ENCODE measurements at places on chromosomes 4 and X.
A peak's percentile ranks its signal among the peaks of the same experiment; 100 is the strongest.

DNA sequence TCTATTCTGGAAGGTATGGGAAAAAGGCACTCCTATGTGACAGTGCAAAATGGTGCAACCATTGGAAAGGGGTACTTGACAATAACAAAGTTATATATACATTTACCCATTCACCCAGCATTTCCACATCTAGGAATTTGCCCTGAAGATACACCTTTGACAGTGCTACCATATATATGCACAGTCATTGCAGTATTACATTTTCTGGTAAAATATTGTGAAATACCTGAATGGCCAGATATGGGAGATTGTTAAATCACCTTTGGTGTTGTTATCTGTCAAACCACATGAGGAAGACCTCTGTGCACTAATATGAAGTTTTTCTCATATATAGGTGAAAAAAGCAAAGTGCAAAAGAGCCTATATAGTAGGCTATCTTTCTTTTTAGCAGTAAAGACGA is 53.5 kb downstream of the SMAD1 start:
- DNase-seq: no peak

GRCh38 chr4:1155314-1155713 is 17.1 kb downstream of the SPON2 start:
- no peak for DNase-seq

DNA sequence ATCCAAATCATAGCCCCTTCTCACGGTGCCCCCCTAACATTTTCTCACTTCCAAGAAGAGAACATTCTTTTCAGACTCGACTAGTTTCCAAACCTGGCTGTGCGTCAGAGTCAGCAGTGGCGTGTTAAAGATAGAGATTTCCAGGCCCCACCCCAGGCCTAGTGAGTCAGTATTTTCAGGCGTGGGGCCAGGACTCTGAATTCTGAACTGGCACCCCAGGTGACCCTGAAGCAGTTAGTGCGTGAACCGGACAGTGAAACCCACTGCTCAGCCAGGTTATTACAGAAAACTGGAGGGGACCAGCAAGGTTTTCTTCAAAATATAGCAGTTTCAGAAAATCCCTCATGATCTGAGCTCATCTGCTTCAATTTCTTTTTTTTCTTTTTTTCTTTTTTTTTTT is 35.0 kb upstream of the BCOR start:
- no peak for DNase-seq

DNA sequence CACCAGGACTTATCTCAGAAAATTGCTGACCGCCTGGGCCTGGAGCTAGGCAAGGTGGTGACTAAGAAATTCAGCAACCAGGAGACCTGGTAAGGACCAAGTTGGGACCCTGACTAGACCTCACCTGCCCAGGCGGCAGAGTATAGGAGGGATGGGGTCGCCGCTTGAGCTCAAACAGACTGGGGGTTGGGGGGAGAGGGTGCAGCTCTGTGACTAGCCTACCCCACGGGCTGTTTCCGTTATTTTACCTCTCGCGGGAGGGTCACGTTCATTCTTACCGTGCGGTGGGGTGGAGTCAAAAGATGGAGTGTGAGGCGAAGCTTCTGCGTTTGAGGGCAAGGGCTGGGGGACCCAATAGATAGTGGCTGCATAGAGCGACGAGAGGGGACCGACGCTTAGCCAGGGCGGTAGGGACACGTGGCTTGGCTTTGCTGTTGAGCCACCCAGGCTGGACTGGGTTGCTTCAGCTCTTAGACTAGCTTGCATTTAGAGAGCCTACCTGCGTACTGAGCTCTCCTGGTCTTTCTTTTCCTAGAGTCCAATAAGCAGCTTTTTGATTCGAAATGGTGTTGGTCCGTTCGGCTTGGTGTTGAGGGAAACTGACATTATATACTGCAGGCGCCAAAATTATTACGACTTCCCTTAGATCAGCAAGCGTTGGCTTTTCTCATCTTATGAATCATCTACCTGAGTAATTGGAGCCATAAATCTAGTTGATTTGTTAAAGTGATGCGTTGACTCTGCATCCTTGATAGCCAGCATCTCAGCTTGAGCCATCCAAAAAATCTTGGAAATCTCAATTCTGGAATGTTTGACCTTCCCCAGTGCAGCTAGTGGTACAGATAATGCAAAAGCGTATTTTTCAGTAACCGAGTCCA is 591 bp downstream of the PRPS1 start:
- DNase-seq: peak; percentile 7

DNA sequence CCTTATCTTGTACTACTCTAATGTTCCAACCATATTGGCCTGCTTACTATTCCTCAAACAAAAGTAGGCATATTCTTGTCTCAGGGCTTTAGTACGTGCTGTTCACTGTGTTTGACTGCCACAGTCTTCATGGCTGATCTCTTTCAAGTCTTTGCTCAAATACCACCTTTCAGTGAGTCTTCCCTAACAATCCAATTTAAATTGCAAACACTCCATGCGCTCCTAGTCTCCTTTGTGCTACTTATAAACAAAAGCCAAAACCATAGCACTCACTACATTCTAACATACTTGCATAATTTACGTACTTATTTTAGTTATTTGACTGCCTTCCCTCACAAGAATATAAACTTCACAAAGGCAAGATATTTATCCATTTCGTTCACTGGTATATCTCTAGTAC is 1.7 kb upstream of the ART3 start:
- no peak for DNase-seq

GRCh38 chrX:103310555-103311398 is at the start of gene BEX2:
TSS of gene BEX2 (minus strand) at chrX:103310990. CDS start at chrX:103309976, 1,014 bp downstream.
- DNase-seq: peak; percentile 49

- DNase-seq: peak; percentile 88
Measured at GRCh38 chr4:56786955-56787354, 34.5 kb downstream of the SPINK2 start.

DNA sequence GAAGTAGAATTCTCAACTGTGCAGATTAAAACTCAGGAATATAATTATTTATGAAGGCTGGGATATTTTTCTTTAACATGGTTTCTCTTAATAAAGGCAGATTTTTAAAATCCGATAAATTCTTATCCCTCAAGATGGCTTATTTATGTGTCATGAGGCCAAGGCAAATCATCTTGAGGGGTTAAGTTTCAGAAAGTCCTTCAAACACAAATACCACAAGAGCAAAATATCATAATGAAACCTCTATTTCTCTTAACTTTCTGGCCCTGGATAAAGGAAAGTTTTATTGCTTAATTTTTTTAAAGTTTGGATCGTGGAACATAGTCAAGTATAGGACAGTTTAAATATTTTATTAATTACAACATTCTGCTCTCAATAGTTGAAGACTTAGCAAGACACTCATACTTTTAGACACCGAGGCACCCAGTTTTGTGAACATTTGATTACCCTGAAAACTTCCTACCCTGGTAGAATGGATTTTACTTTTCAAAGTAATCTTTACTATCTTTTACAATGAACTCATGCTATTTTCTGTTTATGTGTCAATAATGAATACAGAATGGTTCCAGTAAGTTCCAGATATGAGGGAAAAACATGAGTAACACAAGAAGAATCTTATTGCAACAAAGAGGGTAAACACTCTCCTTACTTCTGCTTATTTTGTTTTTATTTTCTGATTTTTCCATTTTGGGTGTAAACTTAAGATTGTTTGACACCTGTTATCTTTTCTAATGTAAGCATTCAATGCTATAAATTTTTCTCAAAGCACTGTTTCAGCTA is 200.7 kb upstream of the IL15 start:
- no peak for DNase-seq

DNA sequence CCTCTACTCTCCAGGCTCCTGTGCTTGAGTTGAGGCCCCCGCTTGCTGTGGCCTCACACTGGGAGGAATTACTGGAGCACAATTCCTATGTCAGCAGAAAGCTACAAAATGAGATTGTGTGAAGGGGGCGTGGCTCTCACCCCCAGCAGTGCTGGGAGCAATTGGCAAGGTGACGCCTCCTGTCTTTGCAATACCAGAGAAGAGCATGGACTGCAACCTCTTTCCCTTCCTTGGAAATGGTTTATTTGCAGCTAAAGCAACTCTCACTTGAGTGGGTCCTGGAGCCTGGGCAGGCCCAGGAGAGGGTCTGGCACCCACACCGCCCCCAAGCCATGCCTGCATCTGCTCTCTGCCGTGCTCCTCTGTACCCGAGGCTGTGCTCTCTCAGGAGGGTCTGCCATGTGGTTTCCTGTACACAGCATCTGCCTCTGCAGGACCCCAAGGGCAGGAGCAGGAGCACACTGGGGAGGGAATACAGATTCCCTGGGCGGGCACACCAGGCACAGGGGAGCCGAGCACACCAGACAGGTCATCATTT is 32.9 kb upstream of the HGFAC start:
- DNase-seq: no peak

DNA sequence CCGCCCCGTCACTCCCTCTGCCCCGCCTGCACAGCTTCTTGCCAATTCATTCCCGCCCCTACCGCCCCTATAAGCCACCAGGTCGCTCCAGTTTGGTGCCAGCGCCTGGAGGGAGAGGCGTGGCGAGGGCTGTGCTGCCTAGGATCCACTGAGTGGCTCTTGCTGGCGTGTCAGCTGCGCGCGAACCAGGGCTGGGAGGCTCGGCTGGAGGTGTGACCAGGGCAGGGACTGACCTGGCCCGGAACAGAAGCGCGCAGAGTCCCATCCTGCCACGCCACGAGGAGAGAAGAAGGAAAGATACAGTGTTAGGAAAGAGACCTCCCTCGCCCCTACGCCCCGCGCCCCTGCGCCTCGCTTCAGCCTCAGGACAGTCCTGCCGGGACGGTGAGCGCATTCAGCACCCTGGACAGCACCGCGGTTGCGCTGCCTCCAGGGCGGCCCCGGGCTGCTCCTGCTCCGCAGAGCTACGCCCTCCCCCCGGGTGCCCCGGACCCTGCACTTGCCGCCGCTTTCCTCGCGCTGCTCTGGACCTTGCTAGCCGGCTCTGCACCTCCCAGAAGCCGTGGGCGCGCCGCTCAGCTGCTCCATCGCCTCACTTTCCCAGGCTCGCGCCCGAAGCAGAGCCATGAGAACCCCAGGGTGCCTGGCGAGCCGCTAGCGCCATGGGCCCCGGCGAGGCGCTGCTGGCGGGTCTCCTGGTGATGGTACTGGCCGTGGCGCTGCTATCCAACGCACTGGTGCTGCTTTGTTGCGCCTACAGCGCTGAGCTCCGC is at the start of gene GPR78:
Gene GPR78 (plus strand): TSS at position 72 of the 773 bp plus-strand sequence. CDS start 591 bp downstream, at position 663.
- DNase-seq: peak; percentile 78

DNA sequence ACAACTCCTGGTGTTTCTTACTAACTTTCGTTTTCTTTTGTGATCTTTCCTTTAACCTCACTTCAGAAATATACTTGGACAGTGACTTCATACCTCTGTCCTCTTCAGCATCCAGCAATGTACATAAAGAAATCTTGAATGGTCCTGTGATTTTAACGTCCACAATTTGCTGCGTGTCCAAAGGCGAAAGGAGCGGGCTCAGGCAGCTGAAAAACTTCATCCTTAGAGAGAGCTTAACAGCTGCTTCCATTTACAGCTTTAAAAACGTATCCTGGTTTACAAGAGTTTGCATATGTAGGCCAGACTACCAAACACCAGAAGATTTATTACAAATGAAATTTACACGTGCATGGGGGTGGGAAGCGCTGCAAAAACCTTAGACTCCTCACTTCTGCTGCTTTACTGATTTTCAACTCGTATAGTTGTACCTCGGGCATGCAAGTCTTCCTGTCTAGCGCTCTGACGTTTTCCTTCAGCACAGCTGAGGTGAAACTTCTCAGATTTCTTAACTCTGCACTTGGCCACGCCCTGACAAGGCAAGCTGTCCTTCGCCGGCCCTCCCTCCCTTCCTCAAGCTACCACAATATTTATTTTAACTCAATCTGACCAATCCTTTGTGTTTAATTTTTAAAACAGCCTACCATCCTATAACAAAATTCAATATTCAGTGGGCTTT is 406.4 kb downstream of the FAM47A start:
- peak; percentile 35 for DNase-seq

DNA sequence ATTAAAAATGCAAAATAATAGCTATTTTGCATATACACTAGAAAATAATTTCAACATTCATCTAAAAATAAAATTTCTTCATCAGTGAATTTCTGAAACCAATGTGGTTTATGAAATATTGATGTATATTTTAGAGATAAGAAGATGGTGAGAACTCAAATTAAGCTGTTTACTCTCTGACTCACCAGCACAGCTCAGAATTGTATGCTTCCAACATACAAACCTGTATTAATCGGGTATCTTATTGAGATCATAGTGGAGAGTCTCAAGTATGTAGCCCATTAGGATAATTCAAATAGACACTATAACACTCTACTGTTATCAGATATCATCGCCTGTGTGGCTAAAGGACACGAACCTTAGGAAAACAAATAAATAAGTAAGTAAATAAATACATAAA is 899.5 kb upstream of the INTU start:
- DNase-seq: no peak

- no peak for DNase-seq
Measured at GRCh38 chr4:51840781-51841180, 2.2 kb upstream of the DCUN1D4 start.

DNA sequence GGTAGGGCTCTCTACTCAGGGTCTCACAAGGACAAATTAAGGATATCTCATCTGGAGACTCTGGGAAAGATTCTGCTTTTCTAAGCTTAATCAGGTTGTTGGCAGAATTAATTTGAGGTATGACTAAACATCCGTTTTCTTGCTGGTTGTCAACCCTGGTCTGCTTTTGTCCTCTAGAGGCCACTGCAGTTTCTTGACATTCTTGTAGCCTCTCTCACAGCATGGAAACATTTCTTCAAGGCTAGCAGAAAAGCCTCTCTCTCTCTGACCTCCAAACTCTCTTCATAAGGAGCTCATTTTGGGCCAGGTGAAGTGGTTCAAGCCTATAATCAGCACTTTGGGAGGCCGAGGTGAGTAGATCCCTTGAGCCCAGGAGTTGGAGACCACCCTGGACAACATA is 749.5 kb upstream of the PCDH7 start:
- DNase-seq: no peak

DNA sequence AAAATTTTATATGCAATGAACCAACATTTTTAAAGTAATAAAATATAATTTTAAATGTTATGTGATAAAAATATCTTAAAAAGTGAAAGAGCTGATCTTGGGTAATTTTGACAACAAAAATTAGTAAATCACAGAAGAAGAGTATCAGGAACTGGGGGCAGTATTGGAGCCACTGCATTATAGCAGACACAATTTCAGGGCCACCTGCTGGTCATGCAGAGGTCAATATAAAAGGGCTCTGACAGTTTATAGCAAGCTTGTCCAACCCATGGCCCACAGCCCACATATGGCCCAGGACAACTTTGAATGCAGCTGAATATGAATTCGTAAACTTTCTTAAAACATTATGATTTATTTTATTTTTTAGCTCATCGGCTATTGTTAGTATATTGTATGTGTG is 13.0 kb upstream of the LEF1 start:
- no peak for DNase-seq

DNA sequence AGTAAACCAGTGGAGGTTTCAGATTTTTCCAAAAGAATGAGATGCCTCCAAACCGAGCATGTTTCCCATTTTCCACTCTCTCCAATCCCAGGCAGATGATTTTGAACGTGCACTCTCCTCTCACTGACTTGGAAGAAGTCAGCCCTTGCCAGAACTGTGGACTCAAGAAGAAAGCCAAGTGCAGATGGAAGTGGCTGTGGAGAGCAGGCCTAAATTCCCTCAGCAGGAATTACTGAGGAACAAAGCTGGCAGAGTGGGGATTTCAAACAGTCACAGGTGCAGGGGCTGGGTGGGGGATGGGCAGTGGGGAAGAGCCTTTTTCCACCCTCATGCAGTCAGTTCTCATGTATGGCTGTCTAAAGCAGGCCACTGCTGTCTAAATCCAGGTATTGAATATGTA is 83.5 kb upstream of the PLAC1 start:
- DNase-seq: peak; percentile 80

GRCh38 chr4:183674153-183674552 is 15.1 kb downstream of the TRAPPC11 start:
- DNase-seq: no peak

GRCh38 chr4:184196730-184197385 is 20.8 kb downstream of the ENPP6 start:
- DNase-seq: peak; percentile 50

Data from muscle of back (tissue), 13 donors.